ENCODE measurements at places on chromosomes 1 and 21. TPM values are rescaled to one million over a fixed set of nuclear protein-coding genes. Genes with fewer than 3 reads are reported as not detected.

GRCh38 chr1:77605246-77606026, 77.0 kb downstream of the ZZZ3 start:
- peak; percentile 13 for DNase-seq

GRCh38 chr1:10979483-10979920, 33.0 kb upstream of the TARDBP start:
- peak; percentile 14 for DNase-seq

DNA sequence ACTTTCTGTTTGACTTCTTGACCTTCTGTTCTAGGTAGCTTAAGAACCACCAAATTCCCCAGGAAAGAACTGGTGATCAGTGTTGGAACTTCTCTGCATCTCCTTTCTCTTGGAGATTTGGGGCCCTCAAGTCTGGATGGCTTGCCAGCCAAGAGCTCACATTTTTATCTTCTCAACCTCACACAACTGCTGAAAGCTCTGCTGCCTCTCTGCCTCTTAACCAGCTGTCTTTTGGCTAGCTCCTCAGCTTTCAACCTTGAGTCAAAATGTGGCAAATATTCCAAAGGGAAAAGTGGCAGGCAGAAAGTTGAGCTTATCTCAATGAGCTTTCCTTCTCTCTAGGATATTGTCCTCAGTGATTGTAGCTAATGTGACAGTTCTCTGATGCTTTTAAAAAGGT, 89.2 kb upstream of the CCDC190 start:
- no peak for DNase-seq

- DNase-seq, result no peak
Observed at GRCh38 chr1:97770376-97770775, 150.5 kb downstream of the DPYD start.

DNA sequence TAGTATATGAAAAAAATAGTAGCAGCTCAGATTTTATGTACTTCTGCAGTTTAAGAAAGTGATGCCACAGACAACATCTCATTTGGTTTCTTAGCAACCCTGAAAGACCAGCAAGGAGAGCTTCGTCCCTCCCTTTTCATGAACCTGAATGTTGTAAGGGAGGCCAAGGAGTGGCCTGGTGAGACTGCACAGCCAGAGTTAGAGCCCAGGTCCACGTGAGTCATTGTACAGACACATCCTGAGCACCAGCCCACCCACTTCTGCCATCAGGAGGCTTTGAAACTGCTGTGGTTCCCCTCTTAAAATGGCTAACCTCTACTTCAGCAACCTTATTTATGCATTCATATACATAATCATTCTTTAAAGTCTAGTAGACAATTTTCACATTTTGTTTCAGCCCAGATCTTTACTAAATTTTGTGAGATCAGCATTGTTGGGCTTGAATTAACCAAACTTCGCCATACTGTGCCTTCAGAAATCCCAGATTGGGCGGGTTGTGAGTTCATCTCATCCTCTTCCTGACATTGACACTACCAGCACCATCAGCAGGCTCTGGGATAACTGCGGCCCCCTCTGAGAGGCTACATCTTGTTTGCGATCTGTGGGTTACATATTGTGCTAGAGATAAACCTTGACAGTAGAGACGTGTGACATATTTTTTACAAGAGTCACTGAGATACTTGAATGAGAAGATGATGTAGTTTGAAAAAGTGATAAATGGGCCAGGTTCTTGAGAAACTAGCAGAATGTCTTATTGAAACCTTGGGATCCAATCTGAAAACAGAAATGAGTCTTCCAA, 106.7 kb downstream of the CAMTA1 start:
- DNase-seq, result no peak

DNA sequence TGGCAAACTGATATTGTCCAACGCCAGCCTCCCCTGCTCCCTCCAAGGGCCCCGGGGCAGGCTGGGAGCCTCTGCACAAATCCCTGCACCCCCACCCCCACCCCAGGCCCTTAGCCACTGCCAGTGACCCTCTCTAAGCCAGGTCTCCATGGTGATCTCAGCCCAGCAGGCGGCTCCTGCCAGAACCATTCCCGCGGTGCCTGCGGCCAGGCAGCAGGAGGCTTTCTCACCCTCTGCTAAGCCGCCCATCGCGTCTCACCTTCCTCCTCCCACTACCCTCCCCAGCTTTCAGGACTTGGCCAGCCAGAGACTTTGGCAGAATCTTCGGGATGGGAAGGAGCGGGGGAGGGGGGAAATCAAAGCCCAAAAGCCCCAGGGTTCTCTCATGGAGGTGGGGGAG, 46.8 kb upstream of the WASF2 start:
- DNase-seq, result peak; percentile 87

- no peak for DNase-seq
Observed at GRCh38 chr1:25748531-25749205, 51.3 kb upstream of the SELENON start.

- DNase-seq, result peak; percentile 82
Observed at GRCh38 chr1:164651351-164651951, 92.5 kb downstream of the PBX1 start.

DNA sequence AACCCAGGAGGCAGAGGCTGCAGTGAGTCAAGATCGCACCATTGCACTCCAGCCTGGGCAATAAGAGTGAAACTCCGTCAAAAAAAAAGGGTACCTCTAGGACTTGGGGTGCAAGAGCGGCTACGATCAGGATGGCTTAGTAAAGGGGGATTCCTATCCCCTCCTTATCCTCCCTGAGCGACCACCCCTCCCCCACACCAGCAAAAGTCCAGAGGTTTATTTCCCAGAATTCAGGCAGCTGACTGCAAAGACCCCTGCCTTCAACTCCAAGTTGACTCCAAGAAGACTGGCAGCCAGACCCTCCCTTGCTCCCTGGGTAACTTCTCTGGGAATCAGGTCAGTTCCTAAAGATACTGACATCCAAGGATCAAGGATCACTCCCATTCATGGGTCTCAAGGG, 12.4 kb upstream of the PRDM16 start:
- no peak for DNase-seq

DNA sequence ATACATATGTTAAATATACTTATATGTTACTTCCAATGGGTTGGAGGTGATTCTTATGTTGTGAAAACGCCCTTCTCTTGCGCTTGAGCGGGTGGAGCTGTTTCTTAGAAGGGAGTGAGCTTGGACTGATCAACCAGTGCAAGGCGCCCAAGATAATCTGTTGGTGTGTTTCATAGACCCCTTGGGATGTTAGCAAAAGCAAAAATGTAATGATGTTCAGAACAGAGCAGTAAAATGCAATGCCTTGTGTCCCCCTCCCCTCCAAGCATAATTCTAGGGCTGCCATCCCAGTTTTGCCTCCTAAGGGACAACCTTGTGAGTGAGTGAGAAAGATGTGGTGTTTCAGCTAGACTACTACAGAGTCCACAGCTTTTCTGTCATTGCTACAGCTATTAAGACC, 6.2 kb upstream of the CD34 start:
- DNase-seq, result no peak

GRCh38 chr1:246760422-246761347, 36.5 kb downstream of the SCCPDH start:
- no peak for DNase-seq

The ANKRD45 gene
- 7.7 TPM for total RNA-seq

DNA sequence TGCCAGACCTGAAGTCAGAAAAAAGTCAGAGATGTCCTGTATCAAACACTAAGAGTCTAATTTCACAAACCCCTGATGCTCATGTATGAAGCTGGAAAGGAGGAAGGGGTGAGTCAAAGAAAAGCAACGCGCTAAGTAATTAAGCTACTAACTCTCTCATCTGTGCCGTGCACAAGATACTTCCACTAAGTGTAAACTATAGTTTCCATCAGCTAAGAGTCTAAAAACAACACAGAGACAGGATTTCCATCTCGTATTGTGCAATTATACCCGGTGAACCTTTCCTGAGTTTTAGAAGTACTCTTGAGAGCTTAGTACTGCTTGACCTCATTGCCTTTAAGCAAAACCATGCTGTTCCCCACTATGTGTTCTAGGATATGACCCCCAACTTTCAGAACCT, 19.0 kb downstream of the DNALI1 start:
- DNase-seq, result no peak

GRCh38 chr21:35796844-35797243, 263.5 kb downstream of the SETD4 start:
- DNase-seq, result no peak

- no peak for DNase-seq
Observed at GRCh38 chr1:39326836-39327235, 122.3 kb downstream of the MACF1 start.

- DNase-seq, result no peak
Observed at GRCh38 chr1:85663382-85663781, 44.9 kb downstream of the ZNHIT6 start.

The OR2AK2 gene
- total RNA-seq, result not detected

DNA sequence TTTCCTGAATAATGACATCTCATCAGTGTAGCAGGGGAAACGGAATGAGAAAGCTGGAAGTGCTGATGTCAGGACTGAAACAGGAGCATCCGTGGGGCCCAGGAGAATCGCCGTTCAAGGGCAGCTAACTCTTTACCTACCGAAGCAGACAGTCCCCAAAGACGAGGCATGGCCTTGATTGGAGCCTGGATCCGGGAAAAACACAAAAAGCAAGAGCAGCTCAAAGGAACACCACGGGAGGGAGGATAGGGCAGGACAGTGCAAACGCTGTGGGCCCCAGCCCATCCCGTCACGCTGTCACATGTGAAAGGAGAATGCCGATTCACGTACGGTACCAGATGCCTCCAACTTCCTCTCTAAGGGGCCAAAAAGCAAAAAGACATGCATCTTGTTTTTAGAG, 34.9 kb downstream of the WNT9A start:
- DNase-seq, result peak; percentile 27

The PTPN22 gene
- total RNA-seq, result 6.6 TPM

DNA sequence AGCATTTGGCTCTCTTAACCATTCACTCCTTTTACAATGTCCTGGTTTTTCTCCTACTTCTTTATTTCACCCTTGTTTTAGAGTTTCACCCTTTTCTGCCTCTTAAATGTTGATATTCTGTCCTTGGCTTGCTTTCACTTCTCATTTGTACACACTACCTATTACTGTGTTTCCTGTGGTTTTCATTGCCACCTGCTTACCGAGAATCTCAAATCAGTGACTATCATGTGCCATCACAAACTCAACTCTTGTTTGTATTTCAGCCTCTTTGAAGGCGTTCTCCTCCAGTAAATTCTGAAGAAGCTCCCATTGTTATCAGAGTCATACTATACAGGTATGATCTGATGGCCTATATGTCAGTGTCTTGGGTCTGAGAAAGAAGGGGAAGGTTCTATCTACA, 65.7 kb downstream of the NPHS2 start:
- DNase-seq, result no peak

The GBP2 gene
- 41.8 TPM for total RNA-seq

DNA sequence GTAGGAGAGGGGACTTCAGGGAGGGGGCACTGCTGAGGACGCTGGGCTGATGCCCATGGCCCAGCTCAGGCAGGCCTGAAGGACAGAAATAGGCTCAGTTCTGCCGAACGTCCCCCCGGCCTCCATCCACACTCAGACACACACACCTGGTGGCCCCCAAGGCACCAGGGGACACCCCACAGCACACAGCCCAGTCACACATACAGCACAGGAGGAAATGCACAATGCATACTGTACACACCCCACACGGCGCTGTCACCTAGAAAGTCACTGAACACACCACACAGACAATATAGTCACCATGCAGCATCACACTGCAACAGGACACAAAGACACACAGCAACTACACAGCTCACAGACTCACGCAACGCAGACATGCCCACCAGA, 562 bp downstream of the SYTL1 start:
- no peak for DNase-seq

The MACO1 gene
- total RNA-seq, result 19.3 TPM

The SLC35F3 gene
- 0.66 TPM for total RNA-seq

The ACOT11 gene
- 24.6 TPM for total RNA-seq

The CFHR2 gene
- not detected for total RNA-seq

GRCh38 chr1:158098256-158098655, 82.4 kb upstream of the CD1D start:
- DNase-seq, result no peak

GRCh38 chr1:218874313-218874712, 299.4 kb upstream of the LYPLAL1 start:
- no peak for DNase-seq

The FH gene
- 51.9 TPM for total RNA-seq

DNA sequence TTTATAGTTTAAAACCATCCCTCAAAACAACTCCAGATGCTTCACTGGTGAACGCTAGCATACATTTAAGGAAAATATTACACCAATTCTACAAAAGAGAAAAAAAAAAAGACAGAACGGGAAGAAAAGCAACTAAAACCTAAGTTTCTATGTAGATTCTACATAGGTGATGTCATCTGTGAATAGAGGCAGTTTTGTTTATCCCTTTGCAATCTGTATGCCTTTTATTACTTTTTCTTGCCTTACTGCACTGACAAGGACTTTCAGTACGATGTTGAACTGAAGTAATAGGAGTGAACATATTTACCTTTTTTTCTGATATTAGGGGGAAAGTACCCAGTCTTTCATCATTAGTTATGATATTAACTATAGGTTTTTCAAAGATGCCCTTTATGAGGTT, 101.7 kb upstream of the HAO2 start:
- DNase-seq, result no peak

- DNase-seq, result no peak
Observed at GRCh38 chr1:110033421-110033820, 1.0 kb upstream of the STRIP1 start.
